AG04450 (cell line): ENCODE measurements at places on chromosomes 11 and 22.

GRCh38 chr11:115178705-115179104 lies 325.5 kb downstream of the CADM1 start:
- DNase-seq: no peak

GRCh38 chr11:78138694-78139421 lies 568 bp downstream of the ALG8 start:
- DNase-seq: no peak

GRCh38 chr11:64534950-64535349 lies 56.1 kb upstream of the SLC22A12 start:
- DNase-seq: no peak

DNA sequence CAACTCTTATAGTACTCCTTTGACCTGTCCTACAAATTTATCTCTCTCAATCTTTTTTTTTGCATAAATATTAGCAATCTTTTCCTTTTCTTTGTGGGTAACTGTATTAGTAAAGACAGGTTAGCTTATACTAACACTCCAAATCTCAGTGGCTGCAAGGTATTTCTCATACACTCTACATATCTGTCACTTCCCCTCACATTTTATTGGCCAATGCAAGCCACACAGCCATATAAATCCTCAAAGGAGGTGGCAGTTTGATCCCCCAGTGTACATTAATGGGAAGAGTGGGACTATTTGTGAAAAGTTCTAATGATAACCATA lies 42.6 kb upstream of the EED start:
- no peak for DNase-seq

GRCh38 chr22:27597703-27598444 lies 203.7 kb downstream of the MN1 start:
- DNase-seq: no peak

DNA sequence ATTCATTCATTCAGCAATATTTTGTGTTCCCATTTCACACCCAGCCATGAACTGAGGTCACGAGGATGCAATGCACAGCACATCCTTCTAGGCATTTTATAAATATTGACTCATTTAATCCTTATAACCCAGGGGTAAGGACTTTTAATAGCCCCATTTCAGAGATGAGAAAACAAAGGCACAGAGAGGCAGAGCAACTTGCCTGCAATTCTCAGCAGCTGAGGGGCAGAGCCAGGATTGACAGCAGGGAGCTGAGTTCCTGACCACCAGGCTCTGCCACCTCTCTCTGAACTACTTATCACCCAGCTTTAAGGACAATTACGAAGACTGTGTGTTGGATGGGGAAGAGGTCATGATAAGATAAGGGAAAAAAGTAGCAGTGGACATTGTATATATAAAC lies 12.8 kb upstream of the FGF3 start:
- no peak for DNase-seq

DNA sequence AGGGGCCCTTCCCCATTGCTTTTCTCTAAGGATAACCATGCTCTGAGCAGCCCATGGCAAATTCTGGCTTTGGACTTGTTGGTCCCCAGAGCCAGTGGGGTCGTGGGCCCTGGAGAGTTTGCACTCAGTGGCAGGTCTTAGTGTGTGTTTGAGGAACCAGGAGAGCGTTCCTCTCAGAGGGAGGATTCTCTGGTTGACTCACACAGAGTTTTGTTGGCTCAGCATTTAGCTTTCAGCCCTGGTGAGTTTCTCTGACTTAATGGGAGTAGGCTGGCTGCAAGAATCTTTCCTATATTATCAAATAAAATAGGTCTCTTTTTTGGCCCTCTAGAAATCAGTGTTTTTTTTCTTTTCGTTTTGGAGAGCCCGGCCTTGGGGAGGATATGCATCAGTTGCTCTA lies 20.9 kb downstream of the ST14 start:
- no peak for DNase-seq

DNA sequence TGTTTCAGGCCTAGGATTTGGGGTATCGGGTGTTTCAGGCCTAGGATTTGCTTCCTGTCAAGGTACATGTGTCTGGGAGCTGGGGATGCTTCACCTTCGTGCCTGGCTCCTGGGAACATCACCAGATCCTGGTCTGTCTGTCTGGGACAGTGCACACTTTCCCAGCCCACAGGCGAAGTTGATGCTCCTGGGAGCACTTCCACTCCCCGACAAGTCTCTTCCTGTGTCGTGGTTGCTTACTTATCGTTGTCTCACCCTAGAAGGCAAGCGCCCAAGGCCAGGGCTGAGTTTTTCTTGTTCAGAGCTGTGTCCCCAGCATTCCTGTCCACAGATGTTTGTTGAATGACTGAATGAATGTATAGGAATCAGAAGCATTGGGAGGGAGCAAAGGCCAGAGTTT lies 71.5 kb downstream of the LINC01488 start:
- no peak for DNase-seq

DNA sequence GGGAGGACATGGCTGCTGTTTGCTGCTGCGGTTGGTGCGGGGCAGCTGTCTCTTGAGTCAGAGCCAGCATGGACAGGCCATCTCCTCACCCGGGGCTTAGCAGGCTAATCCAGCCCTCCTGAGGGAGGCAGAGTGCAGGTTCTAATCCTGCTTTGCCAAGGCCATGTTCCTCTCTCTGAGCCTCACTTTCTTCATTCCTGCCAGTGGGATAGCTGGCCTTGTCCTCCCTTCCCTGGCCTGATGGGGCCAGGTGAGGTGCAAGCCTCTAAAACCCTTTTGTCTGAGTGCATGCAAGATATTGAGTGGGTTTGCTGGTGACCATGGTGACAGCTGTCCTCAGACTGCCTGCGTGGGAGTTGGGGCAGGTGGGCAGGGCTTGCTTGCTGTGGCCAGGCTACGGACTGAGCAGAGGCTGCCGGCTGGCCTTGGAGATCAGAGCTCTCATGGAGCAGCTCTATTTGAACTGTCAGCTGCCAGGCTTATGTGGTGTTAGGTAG lies 3.6 kb downstream of the USP35 start:
- no peak for DNase-seq

- peak; percentile 90 for DNase-seq
Measured at GRCh38 chr22:37775785-37776638, 31.7 kb upstream of the GCAT start.

- DNase-seq: no peak
Measured at GRCh38 chr11:45141171-45141570, 5.3 kb upstream of the PRDM11 start.

DNA sequence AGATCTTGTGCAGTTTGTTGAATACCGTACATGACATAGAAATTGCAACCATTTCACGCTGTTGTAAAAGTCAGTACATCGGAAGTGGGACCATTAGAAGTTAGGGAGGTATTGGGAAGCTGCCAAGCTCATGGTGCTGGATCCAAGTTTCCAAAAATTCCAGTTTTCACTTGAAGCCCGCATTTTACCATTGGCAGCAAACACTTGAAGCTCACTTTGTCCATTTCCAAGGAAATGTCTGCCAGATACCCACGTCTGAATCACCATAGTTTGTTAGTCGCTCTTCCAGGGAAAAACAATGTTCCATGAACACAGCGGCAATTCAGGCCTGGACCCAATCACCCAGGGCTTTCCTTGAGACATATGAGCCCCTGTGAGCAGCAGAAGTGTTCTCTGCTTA lies 22.6 kb upstream of the PARVB start:
- no peak for DNase-seq

DNA sequence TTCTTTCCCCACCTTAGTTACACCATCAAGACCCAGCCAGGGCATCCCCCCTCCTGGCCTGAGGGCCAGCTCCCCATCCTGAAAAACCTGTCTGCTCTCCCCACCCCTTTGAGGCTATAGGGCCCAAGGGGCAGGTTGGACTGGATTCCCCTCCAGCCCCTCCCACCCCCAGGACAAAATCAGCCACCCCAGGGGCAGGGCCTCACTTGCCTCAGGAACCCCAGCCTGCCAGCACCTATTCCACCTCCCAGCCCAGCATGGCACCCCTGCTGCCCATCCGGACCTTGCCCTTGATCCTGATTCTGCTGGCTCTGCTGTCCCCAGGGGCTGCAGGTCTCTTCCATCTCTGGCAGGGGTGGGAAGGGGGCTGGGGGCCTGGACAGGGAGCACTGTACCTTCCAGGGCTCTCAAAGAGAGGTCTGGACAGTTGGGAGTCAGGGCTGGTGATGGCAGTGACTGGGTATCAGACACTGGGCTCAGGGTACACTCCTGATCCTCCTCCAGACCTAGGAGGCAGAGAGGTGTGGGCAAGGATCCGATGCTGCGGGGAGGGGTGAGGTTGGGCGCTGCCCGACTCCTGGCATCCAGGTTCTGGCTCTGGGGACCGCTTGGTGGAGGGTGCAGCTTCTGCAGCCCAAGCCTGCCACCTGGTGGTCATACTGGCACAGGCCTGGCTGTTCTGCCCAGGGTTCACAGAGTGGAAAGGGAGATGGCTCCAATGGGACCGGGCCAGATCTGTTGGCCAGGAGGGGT lies at the start of gene UPK2:
Gene UPK2 (plus strand): TSS at position 205 of the 753 bp plus-strand sequence. CDS start 53 bp downstream, at position 258.
- DNase-seq: peak; percentile 53

DNA sequence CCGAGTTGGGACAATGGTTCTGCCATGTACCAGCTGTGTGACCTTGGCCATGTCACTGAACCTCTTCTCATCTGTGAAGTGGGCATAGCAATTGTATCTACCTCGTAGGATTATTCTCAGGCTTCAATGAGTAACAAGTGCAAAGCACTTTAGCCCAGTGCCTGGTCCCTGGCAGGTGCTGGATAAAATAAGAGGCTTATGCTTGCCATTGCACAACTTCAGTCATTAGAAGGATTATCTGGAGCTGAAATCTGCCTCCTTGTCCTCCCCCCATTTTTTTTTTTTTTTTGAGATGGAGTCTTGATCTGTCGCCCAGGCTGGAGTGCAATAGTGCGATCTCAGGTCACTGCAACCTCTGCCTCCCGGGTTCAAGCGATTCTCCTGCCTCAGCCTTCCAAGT lies 7.2 kb downstream of the SMTNL1 start:
- no peak for DNase-seq

DNA sequence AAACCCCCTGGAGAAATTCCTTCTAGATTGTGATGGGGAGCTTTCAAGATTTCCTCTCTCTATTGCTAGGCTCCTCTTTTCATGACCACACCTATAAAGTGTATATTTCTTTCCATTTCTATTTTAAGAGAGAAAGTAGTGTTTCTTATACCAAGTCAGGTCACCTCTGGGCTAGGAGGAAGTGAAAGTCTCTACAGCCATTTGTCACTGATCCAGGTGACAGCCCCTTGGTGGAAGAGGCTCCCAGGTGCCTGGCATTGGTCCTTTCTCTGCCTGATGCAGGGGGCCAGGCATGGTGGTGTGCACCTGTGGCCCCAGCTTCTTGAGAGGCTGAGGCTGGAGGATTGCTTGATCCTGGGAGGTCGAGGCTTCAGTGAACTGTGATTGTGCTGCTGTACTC lies 64.7 kb downstream of the DHCR7 start:
- DNase-seq: no peak

- peak; percentile 41 for DNase-seq
Measured at GRCh38 chr11:13384908-13385640, 77.9 kb downstream of the BTBD10 start.

DNA sequence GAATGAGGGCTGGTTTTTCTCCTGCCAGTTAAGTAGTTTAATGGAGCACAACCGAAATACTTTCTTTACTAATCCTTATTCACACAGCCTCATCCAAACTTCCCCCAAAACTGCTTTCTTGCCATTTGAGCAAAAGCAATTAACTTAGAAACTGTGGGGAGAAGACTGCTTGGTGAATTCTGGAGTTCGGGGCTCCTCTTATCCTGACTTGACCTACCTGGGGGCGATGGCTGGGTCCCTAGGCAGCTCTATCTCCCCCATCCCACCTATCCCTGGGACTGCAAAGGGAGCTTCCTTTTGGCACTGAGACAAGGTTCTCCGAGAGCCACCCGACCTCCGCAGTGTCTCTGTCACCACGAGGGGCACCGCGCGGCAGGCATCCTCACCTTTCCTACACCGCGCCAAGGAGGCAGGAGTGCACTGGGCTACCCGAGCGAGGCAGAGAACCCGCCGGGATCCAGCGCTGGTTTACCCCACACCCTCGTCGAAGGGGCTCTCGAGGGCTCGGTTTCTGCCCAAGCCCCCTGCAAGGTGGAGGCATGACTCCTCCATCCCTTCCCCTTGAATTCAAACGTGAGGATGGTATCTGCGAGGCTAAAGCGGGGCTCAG lies 759 bp downstream of the DESI1 start:
- DNase-seq: no peak

DNA sequence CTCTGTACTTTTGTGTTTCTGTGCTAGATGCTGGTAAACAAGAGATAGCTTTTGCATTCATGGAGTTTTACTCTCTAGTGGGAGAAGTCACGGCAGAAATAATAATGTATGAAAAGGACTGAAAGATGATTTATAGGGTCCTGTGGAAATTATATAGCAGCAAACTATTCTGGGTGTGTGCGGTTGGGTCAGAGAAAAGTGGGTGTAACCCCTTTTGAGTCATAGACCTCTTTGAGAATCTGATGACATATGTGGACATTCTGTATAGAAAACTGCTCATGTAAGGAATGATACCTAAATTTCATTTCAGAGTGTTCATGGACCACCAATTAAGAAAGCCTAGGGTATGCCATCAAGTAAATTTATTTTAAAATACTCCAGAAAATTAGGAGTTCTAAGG lies 54.4 kb downstream of the TMEM135 start:
- no peak for DNase-seq

GRCh38 chr22:36332623-36333332 lies 55.0 kb downstream of the MYH9 start:
- no peak for DNase-seq

- no peak for DNase-seq
Measured at GRCh38 chr11:73160005-73160760, 18.1 kb upstream of the FCHSD2 start.

GRCh38 chr11:65554057-65554818 lies 3.9 kb downstream of the LTBP3 start:
- DNase-seq: no peak

DNA sequence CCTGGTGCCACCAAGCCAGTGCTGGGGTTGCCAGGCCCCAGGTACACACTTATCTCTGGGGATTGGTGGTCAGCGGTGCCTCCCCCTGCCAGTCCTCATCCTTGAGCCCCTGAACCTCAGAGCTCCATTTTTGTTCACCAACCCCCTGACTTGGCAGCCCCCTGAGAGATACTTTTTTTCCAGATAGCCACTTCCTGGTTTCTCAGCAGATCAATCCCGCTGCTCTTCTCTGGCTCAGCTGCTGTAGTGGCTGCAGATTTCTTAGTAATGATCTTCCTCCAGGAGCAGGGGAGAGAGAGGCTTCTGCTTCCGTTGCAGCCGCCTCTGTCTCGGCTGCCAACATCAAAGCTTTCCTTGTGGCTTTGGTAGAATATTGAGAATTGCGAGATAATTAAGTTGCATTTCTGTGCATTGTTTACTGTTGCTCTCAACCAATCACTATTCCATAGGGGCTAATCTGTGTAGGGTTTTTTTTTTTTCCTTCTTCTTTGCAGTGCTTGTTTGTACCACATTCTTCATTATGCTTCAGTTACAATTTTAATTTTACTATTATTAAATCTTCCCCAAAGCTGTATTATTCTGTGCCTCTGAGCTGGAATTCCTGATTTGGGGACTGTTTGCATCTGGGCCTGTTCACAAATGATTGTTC lies 92.1 kb downstream of the PKNOX2 start:
- DNase-seq: no peak

DNA sequence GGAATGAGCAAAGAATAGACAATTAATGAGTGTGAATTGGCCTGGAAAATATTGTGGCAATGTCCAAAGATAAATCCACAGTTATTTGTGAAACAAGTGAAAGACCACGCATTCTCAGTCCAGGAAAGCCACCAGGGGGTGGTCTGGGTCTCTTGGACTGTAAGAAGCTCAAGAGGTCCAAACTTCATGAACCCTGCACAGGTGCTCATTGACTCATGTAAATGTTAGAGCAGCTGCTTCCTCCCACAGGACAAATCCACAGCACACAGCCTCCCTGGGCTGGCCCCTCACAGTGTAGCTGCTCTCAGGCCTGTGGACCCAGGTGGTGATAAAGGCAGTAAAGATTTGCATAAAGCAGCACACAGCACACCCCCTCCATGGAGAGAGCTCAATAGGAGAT lies 114.0 kb downstream of the ZNF280B start:
- DNase-seq: no peak

GRCh38 chr11:72896431-72896830 lies 82.2 kb downstream of the ATG16L2 start:
- no peak for DNase-seq
